ENCODE measurements at places on chromosomes 4 and X.
A peak's percentile ranks its signal among the peaks of the same experiment; 100 is the strongest.

- no peak for DNase-seq
Measured at GRCh38 chrX:50003927-50004326, 81.5 kb downstream of the CLCN5 start.

GRCh38 chr4:183304538-183304937 lies 15.5 kb downstream of the CLDN22 start:
- DNase-seq: no peak

DNA sequence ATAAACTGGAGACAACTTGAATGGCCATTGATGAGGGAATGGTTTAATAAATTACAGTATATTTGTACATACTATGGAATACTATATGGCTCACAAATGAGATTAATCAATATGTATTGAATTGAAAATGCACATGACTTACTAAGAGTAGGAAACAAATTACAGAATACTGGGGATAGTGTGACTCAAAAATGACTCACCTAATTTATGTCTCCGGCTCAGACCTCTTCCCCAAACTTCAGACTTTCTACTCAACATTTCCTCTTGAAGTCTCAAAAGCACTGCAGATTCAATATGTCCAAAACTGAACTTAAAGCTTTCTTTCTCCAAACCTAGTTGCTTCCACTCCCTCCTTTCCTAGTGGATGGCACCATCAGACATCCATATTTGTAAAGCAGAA lies 28.8 kb upstream of the GRIA3 start:
- DNase-seq: no peak

DNA sequence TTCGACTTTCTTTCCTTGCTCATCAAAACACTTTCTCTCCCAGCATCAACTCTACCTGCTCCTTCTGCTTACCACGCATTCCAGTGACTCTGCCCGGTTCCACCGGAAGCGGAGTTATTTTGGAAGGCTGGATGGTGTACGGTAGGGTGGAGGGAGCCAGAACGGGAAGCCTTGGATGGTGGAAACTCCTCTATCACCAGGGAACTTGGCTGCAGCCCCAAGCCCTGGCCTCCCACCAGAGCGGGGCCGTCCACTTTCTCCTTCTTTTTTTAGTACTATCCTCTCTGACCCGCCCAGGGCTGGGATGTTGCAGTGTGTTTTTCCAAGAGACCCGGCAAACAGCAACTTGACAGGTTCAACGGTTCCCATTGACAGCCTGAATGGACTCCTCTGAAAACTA lies 27.6 kb downstream of the ADGRG2 start:
- DNase-seq: no peak

GRCh38 chrX:114591121-114591520 lies 7.2 kb downstream of the HTR2C start:
- DNase-seq: no peak

DNA sequence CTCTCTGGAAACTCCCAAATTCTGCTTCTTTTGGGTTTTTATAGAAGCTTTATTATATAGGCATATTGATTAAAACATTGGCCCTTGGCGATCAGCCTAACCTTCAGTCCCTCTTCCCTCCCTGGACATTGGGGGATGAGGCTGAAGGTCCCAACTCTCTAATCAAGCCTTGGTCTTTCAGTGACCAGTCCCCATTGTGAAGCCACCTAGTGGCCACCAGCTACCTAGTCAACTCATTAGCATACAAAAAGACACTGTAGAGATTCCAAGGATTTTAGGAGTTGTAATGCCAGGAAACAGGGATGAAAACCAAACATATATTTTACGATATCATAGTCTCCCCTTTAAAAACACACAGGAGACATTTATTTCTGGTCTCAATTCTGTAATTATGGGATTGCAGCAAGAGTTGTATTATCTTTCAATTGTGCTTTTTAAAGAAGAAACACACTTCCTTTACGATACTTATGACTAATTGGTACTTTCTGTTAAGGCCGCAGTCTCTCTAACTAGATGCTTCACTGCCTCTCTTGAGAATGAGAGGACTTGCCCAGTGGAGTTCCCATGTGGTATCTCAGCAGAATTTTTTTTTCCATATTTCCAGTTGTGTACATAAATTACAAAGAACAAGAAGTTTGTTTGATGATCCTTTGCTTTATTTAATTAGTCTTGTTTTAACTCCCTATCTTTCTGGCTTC lies 58.2 kb downstream of the WDR17 start:
- DNase-seq: no peak

GRCh38 chr4:124936427-124936826 lies 223.9 kb upstream of the ANKRD50 start:
- no peak for DNase-seq

- DNase-seq: no peak
Measured at GRCh38 chr4:4734425-4734824, 125.0 kb upstream of the MSX1 start.

GRCh38 chrX:48083212-48083611 lies 11.8 kb upstream of the ZNF630 start:
- no peak for DNase-seq

DNA sequence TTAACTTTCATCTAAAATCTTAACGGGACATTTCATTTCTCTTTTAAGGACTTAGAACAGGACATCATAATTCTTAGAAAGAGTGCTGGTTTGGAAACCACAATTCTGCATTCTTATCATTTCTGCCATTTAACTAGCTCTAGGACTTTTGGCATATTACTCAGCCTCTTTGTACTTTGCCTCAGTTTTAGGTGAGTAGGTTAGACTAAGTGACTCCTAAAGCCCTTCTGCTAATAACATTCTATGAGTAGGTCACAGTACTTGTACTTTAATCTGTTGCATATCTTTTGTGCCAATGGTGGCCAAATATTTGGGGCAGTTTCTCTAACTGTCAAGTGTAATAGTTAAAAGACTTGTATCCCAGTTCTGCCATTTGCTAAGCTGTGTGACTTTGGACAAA lies 115.4 kb upstream of the NUDT6 start:
- no peak for DNase-seq

DNA sequence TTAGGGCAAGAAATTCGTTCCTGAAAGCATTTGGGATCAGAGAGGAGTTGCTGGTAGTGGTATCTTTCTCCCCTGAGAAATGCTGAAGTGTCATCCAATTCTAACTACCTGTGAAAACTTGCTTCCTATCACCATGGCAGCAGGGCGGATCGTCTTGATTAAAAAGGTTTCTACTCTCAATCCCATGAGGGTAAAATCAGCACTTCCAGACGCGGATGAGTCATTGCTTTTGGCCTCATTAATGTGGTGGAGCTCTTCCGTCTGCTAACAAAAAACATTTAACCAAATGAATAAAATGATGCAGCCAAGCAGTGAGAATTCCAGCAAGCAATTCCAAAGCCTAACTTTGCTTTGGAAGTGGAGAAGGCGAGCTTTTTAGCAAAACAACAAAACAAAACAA lies 325.6 kb downstream of the CAMK2D start:
- DNase-seq: no peak

DNA sequence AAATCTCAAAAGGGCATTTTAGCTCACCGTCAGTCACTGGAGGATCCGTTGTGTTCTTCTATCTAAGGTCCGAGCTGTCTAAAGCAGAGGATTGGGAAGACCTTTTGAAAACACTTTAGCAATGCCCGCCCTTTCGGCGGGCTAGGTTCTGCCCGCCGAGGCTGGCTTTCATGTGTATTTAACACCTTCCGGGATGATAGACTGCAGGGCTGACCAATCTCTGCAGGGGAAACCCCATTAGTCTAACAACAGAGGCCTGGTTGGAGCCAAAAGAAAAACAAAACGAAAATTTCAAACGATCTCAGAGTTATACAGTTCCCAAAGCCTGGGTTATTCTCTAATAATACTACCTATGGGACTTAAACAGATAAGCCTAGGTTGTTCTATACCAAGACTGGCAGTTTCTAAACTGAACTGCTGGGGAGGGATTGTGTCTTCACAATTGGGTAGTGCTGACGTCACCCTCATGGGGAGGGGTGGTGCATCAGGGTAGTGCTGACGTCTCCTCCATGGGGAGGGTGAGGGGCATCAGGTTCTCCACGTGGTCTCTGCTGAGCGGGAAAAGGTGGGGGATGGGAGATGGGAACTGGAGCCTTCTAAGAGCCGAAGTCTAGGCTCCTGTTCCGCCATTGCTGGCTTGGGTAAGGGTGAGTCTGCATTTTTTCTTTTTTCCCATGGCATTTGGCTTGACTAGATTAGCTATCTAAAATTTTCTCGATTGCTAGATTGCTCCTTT lies 14.8 kb upstream of the CUL4B start:
- no peak for DNase-seq

- DNase-seq: no peak
Measured at GRCh38 chr4:130851932-130852331, 1756.0 kb downstream of the C4orf33 start.

DNA sequence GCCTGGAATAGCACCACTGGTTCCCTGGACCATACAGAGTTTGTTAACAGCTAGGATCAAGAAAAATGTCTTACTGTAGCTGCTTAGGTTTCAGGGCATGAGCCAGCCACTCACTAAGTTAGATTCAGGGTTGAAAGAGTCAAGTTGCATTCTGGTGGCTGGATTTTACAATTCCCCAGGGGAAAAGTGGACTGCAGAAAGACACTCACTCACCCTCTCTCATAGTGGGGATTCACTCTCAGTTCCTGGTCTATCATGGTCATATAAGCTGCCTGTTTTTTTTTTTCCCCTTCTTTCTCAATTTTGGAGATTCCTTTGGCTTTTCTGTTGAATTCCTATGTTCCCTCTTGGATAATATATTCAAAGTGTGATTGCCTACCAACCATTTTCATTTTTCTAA lies 744.2 kb upstream of the GRIA3 start:
- no peak for DNase-seq

GRCh38 chrX:124212622-124213021 lies 119.8 kb upstream of the TEX13D start:
- no peak for DNase-seq

GRCh38 chrX:74234818-74235217 lies 69.2 kb upstream of the ZCCHC13 start:
- DNase-seq: no peak

- DNase-seq: peak; percentile 61
Measured at GRCh38 chr4:110195561-110196205, 2.7 kb downstream of the ELOVL6 start.

DNA sequence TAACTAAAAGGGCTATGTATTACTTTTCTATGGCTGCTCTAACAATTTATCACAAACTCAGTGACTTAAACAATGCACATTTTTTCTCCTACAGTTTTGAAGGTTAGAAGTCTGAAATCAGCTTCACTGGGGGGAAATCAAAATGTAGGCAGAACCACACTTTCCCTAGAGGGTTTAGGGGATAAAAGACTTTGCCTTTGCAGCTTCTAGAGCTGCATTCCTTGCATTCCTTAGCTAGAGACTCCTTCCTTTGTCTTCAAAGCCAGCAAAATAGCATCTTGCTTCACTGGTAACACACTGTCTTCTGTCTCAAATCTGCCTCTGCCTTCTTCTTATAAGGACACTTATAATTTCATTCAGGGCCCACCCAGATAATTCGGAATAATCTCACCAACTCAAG lies 152.4 kb upstream of the SPIN4 start:
- DNase-seq: no peak

- DNase-seq: no peak
Measured at GRCh38 chrX:150940844-150941495, 42.2 kb upstream of the HMGB3 start.

- DNase-seq: no peak
Measured at GRCh38 chr4:143071351-143071750, 113.4 kb upstream of the USP38 start.

GRCh38 chr4:144583658-144584057 lies 62.3 kb upstream of the HHIP start:
- no peak for DNase-seq

- no peak for DNase-seq
Measured at GRCh38 chr4:120314969-120315368, 248.3 kb upstream of the MAD2L1 start.

DNA sequence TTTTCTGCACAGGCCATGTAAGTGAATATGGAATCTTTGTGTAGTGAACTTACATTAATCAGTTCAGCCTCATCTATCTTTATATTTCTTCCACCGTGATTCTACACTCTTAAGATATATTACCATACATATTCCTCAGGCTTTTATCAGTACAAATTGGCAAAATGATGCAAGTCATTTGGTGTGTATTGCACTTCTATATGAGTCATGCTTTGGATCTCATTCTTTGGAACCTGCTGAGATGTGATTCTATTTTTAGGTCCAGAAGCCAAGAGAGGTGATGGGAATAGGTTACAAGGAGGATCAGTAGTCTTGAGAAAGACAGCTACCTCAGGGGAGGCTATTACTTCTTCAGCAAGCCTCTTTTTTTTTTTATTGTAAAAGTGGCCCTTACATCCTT lies 204.4 kb downstream of the ZNF330 start:
- DNase-seq: no peak

- no peak for DNase-seq
Measured at GRCh38 chr4:172791841-172792240, 376.8 kb upstream of the GALNT7 start.

- no peak for DNase-seq
Measured at GRCh38 chrX:121987163-121987562, 939.8 kb downstream of the GLUD2 start.

DNA sequence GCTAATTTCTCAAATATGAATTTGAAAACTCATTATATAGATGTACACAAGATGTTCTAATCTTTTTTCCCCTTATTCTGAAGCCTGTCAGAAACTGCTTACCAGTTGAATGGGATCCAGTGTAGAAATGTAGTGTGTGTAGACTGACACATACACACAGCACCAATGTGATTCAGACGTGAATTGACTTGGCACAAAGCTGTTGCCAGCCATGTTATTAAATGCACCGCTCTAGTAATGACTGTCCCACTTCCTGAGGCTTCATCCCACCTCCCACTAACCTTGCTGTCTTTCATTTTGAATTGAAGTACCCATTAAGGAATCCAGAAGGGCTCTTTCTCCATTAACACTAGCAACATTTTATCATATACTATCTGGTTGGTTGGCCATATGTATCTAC lies 146.6 kb downstream of the PPA2 start:
- no peak for DNase-seq

- DNase-seq: no peak
Measured at GRCh38 chrX:149510386-149510785, 5.3 kb upstream of the IDS start.

- DNase-seq: no peak
Measured at GRCh38 chr4:151316645-151317044, 8.8 kb downstream of the SH3D19 start.

Measured in C1 segment of cervical spinal cord (tissue), 14 donors.